ENCODE measurements at places on chromosomes 7 and 10. TPM values are rescaled to one million over a fixed set of nuclear protein-coding genes. Genes with fewer than 3 reads are reported as not detected.

DNA sequence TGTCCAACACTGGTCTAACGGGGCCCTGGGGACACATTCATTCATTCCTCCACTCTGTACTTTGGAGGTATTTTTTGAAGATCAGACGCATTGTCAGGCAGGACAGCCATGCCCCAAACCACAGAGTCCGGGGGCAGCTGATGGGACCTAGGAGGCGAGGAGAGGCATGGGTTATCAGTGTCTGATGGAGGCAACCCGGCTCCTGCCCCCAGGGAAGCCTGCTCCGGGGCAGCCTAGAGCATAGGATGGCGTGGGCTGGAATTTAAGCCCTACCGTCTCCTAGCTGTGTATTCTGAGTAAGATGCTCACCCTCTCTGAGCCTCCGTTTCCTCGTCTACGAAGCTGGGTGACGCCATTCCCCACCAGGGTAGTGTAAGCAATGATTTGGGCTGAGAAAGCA, 55.4 kb upstream of the ELN start:
- DNase-seq: no peak

DNA sequence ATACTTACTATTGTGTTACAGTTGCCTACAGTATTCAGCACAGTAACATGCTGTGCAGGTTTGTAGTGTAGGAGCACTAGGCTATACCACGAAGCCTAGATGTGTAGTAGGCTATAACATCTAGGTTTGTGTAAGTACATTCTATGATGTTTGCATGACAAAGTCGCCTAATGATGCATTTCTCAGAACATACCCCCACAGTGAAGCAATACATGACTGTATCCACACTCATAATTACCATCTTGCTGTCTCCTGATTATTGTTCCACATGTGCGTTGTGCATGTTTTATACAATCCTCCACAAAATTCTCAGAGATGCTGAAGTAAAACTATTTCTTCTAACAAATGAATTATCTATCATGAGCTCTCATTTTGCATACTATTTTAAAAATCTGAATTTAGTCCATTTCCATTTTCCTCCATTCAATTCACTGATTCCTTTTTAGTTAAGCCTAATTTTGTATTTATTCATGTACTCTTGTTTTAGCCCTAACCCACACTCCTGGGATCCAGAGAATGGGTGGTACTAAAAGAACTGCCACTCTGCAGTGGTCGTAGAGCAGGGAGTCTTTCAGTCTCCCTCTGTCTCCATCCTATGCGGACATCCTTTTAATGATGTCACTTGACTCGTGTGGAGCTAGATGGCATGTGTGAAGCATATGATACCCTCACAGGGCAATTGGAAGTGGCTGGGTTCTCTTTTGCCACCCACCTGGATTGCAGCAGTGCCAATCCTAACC, 67.6 kb upstream of the CAV2 start:
- no peak for DNase-seq

GRCh38 chr7:20312562-20312961, 18.1 kb upstream of the ITGB8 start:
- no peak for DNase-seq

DNA sequence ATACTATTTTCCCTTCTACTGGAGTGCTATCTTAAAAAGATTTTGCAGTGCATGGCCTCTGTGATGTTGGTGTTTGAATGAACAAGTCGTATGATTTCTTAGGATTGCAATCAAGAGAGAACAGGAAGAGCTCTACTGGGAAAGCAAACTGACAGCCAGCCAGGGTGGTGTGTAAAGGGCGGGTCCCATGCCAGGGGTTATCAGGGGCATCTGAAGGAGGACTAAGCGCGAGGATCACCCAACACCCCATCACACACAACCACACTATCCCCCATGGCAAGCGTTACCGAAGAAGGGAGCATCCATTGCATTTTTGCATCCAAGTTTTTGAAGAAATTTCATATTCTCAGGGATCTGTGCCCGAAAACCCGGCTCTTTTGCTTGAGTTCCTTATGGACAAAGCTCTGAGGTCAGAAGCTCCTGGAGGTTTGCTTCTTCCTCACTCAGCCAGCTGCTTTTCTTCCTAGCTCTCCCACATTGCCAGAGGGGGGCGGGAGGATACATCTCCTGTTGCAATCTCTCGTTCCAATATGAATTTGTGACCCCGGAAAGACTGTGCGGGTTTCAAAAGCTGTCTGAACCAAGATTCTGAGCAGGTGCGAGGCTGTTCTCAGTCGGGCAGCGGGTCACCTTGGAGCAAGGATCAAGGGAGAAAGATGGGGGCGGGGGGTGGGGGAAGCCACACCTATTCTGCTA, 5.2 kb downstream of the NEUROD6 start:
- DNase-seq: no peak

DNA sequence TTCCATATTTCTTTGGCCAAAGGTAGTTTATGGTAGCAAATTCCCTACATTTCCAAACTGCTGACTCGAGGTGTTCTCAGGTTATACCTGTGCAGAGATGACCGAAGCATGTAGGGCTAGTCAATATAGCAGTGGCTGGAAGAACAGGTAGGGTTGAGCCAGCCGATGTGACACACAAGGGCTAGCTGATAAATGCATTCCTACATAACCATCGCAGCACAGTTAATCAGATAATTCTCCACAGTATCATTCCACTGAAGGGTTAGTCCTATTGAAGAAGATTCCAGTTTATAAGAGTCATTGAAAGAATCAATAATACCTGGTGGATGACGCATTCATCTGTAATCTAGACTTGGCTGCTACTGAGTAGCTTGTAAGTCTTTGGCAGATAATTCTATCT, 220.0 kb downstream of the KIF20B start:
- no peak for DNase-seq

GIMAP2 gene
- 41.5 TPM for total RNA-seq

DNA sequence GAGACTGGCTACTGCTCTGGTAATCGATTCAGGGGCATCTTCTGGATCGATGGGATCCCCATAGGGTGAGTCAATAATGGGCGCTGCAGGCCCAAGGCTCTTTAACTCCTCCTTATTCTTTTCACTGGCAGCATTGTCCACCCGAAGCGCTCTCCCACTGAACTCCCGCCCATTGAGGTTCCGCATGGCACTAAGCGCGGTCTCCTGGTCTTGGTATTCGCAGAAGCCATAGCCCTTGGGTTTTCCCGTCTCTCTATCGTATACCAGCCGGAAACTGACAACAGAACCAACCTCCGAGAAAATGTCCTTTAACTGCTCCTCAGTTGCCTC, 285 bp downstream of the CSTF2T start:
- DNase-seq: peak; percentile 1

NACAD gene
- 0.85 TPM for total RNA-seq

DNA sequence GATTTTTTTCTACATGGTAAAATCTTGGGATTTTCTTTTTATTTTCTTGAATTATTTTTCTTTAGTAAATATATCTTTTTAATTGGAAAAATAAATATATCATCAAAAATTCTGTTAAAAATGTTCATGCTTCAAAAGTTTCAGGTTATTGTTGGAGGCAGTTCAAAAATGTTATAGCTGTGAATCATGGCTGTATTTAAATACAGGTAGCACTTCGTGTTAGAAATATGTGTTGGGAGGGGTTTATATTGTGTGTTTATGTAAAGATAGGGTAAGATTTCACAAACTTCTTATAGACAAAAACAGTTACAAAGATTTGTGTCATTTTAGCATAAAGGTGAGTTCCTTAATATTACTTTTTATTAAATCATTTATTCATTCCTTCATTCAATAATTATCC, 60.4 kb downstream of the HDAC9 start:
- DNase-seq: no peak

DNA sequence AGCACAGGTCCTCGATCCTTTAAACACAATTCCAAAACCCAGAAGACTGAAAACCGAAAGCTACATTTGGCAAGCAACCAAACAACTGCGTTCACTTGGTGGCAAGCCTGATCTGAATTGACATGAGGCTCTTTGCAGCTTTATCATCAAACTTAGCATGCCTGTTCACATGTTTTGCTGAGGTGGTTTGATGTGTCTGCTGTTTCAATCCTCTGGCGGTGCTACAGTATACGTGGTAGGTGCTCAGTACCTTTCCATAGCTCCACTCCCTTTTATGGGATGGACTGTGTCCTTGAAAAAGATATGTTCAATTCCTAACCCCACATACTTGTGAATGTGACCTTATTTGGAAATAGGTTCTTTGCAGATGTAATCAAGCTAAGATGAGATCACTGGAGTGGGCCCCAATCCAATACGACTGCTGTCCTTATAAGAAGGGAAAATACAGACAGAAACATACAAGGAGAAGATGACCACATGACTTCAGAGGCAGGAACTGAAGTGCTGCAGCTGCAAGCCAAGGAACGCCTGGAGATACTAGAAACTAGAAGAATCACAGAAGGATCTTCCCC, 33.4 kb downstream of the CCDC6 start:
- peak; percentile 66 for DNase-seq

DNA sequence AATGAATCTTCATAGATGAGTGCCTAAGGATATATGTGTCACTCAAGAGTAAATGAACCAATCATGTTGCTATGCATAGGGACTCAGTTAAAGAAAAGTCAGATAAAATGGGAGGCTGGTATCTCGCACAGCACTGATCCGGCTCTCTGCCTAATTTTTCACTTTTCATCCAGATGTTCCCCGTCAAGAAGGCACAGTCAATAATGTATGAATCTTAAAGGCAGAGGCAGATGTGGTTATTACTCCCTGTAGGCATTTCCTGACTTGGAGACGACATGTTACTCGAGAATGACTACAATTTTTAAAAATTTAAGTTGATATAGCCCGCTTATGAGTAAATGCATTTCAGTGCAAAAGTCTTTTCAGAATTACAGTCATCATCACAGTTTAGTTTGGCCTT, 113.6 kb downstream of the TBXAS1 start:
- DNase-seq: no peak

C10orf143 gene
- 0.14 TPM for total RNA-seq

STEAP4 gene
- not detected for total RNA-seq

- DNase-seq: no peak
These were observed 17.3 kb upstream of the ADARB2 start for GRCh38 chr10:1754506-1755153.

ATRNL1 gene
- total RNA-seq: 0.07 TPM

C7orf33 gene
- not detected for total RNA-seq

GRCh38 chr7:4610768-4611467, 71.2 kb upstream of the FOXK1 start:
- DNase-seq: peak; percentile 29

DNA sequence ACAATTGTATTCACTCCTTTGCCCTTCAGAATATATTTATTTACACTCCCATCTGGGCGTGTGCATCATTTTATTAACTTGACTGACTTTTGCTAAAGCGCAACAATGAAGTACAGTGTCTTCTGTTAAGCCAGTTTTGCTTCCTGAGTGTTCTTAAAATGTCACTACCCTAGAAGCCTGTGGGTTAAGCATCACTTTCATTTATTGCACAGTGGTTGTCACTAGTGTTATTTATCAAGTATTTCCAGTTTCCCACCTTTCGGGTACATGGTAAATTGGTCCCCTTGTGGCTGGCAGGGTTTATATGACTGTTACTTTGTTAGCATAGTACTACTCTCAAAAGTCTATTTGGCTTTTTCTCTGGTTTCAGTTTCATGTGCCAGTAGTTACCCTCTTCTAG, 3.3 kb downstream of the HILPDA start:
- no peak for DNase-seq

DNA sequence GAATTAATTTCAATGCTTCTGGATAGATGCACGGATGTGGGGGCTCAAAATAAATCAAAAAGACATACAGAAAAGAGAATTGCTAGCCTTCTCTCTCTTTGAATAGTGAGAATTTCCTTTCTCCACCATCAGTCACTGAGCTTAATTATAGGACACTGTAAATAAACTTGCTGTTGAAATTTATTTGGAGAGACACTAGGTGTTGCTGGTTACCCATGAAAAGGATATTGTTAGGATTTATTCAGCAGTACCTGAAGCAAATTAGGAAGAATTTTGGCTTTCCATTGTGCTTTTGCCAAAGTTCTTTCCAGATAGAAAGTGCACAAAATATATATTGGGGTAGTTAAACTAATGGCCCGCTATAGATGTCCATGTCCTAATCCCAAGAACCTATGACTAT, 27.6 kb downstream of the GCC1 start:
- DNase-seq: no peak

- DNase-seq: no peak
These were observed 851.3 kb upstream of the KCND2 start for GRCh38 chr7:119421657-119422056.

- DNase-seq: no peak
These were observed 618.0 kb upstream of the LRRTM3 start for GRCh38 chr10:66307826-66308225.

GRCh38 chr7:132443761-132444520, 132.3 kb downstream of the PLXNA4 start:
- DNase-seq: no peak

- DNase-seq: no peak
These were observed 243.8 kb downstream of the DYNC1I1 start for GRCh38 chr7:96016056-96016586.

- DNase-seq: no peak
These were observed 98.8 kb upstream of the COL1A2 start for GRCh38 chr7:94295850-94296249.

GRCh38 chr7:100895956-100896731, 456 bp upstream of the ACHE start:
- DNase-seq: no peak

DNA sequence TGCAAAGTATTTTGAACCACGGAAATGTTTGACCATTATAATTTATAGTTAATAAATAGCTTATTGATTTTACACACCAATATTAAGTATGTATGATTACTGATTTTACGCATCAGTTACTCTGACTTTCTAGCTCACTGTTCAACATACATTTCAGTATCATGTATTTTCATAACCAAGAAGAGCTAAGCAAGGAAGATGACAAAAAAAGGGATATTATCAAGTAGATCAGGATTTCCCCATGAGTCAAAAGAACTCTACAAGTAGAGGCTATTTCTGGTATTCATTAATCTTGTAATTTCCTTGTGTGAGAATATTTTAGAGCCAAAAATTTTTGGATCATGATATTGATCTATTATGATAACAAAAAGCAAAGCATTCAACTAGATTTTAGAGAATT, 131.6 kb downstream of the AGMO start:
- DNase-seq: no peak

- DNase-seq: no peak
These were observed 124.8 kb upstream of the PDLIM1 start for GRCh38 chr10:95415621-95416031.

- DNase-seq: no peak
These were observed 185.2 kb upstream of the DGKB start for GRCh38 chr7:15087771-15088170.
